ENCODE measurements at places on chromosomes 11 and 22. TPM values are rescaled to one million over a fixed set of nuclear protein-coding genes. Genes with fewer than 3 reads are reported as not detected.

GRCh38 chr11:8828580-8829361 is 82.2 kb upstream of the AKIP1 start:
- H3K4me1 ChIP-seq: no peaks in the 10 kb centered on the region
- no peaks in the 10 kb centered on the region for H3K36me3 ChIP-seq
- H3K27ac ChIP-seq: no peak overlapping the region
- H3K27me3 ChIP-seq: no peaks in the 10 kb centered on the region

DEFB131B gene
- polyA plus RNA-seq: not detected

LIMK2 gene
- polyA plus RNA-seq: 4.0 TPM

- no peaks in the 10 kb centered on the region for H3K4me1 ChIP-seq
- H3K27ac ChIP-seq: no peak overlapping the region
- H3K27me3 ChIP-seq: no peaks in the 10 kb centered on the region
- no peak overlapping the region for H3K4me3 ChIP-seq
- H3K36me3 ChIP-seq: no peaks in the 10 kb centered on the region
Observed at GRCh38 chr11:79262221-79262620, 178.6 kb downstream of the TENM4 start.

DNA sequence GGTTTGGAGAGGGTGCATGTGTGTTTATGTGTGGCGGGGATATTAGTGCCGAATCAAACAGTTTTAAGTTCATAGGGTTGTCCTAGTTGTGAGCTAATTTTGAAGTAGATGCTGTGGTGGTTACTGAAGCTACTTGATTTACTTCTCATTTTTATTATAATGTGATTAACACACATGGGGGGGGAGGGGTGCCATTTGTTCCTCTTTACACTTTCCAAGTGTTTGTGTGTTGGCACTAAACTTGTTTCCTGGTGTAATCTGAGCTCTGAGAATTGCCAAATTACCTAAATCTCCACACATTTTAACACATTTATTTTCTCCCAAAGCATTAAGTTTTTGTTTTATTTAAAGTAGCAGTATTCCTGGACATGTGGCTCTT is 60.1 kb downstream of the ZNRF3 start:
- H3K27me3 ChIP-seq: peaks cover 22% of the 10 kb centered on the region
- H3K4me3 ChIP-seq: no peak overlapping the region
- H3K27ac ChIP-seq: no peak overlapping the region
- H3K4me1 ChIP-seq: no peaks in the 10 kb centered on the region

DNA sequence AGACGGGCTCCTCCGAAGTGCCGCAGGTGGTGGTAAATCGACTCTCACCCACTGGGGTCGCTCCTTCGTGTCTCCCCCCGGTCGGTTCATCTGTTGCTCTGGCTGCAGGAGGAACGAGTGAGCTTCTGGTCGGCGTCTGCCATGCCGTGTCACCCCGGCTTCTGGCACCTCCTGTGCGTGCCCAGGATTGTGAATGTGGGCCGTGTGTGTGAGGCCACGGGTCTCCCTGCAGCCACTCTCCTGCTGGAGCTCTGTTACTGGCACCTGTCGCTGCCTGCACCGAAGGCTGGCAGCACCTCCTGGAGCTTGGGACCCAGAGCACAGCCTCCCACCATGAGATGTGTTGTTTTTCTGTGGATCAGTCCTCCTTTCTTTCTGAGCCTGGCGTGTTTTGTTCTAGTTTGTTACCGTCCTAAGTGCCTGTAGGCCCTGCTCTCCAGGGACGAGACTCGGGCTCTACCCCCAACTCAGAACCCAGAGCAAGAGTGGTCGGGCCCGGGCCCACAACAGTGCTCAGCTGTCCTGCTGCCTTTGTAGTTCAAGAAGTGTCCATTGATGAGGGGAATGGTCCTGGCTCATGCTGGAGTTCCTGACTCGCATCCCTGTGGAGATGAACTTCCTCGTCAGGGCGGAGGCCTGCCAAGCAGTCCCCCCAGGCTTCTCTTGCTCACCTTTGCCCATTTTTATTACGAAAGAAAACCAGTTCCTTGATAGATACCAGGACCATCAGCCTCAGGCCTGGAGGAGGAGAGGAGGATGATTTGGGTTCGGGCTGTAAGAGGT is 66.6 kb downstream of the MED15 start:
- no peak for DNase-seq
- peaks cover 6% of the 10 kb centered on the region for H3K27me3 ChIP-seq
- no peak overlapping the region for H3K4me3 ChIP-seq
- H3K4me1 ChIP-seq: peaks cover 83% of the 10 kb centered on the region
- peak overlapping the region; percentile 80 for H3K27ac ChIP-seq

KRTAP5-1 gene
- not detected for polyA plus RNA-seq

GRCh38 chr11:12799334-12799835 is 125.2 kb downstream of the TEAD1 start:
- H3K4me3 ChIP-seq: no peak overlapping the region
- H3K27me3 ChIP-seq: peaks cover 12% of the 10 kb centered on the region
- H3K36me3 ChIP-seq: no peaks in the 10 kb centered on the region
- no peak for DNase-seq
- H3K4me1 ChIP-seq: no peaks in the 10 kb centered on the region
